Spleen (tissue), 13 donors: ENCODE measurements at places on chromosomes 5 and 9. TPM values are rescaled to one million over a fixed set of nuclear protein-coding genes. Genes with fewer than 3 reads are reported as not detected.

- H3K4me3 ChIP-seq: no peak overlapping the region
- H3K27ac ChIP-seq: no peak overlapping the region
- H3K4me1 ChIP-seq: no peaks in the 10 kb centered on the region
- DNase-seq: peak; percentile 71
Observed at GRCh38 chr9:40925149-40925548, 203.3 kb downstream of the FOXD4L6 start.

- no peaks in the 10 kb centered on the region for H3K27me3 ChIP-seq
- no peaks in the 10 kb centered on the region for H3K4me1 ChIP-seq
- no peaks in the 10 kb centered on the region for H3K36me3 ChIP-seq
Observed at GRCh38 chr9:124617477-124618141, 110.4 kb upstream of the NR5A1 start.

DNA sequence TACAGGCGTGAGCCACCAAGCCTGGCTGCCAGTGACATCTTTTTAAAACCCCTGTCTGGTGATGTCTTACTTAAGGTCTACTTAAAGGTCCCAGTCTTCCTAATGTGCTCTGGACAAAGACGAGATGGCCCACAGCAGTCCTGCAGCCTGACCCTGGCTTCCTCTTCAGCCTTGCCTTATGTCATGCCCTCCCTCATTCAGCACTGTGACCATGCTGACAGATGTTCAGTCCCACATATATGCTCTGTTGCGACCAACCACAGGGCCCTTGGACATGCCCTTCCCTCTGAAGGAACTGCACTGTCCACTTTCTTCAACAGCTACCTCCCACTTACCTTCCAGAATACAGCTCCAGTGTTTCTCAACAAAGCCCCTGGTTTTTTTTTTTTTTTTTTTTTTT is 172.8 kb upstream of the PANK3 start:
- no peak overlapping the region for H3K4me3 ChIP-seq
- DNase-seq: peak; percentile 36
- no peak overlapping the region for H3K27ac ChIP-seq
- H3K27me3 ChIP-seq: peaks cover 8% of the 10 kb centered on the region
- no peaks in the 10 kb centered on the region for H3K36me3 ChIP-seq
- H3K4me1 ChIP-seq: no peaks in the 10 kb centered on the region

- H3K27me3 ChIP-seq: no peaks in the 10 kb centered on the region
- no peak overlapping the region for H3K27ac ChIP-seq
- H3K4me1 ChIP-seq: no peaks in the 10 kb centered on the region
- no peak for DNase-seq
- no peak overlapping the region for H3K4me3 ChIP-seq
Observed at GRCh38 chr5:77397686-77398292, 94.3 kb downstream of the WDR41 start.

- no peaks in the 10 kb centered on the region for H3K36me3 ChIP-seq
- peak overlapping the region; percentile 43 for H3K4me3 ChIP-seq
- peak overlapping the region; percentile 63 for H3K27ac ChIP-seq
- H3K27me3 ChIP-seq: no peaks in the 10 kb centered on the region
Observed at GRCh38 chr5:177361418-177362291, 3.9 kb downstream of the RGS14 start.

Gene SIMC1
- polyA plus RNA-seq: 6.6 TPM

Gene CDH9
- polyA plus RNA-seq: not detected

Gene NXNL2
- 0.29 TPM for polyA plus RNA-seq

Gene FOXD4
- polyA plus RNA-seq: 0.20 TPM
